CD4-positive, alpha-beta T cell treated with Interleukin-15 for 1 hour (primary cell): ENCODE measurements at places on chromosomes 7 and 10.

DNA sequence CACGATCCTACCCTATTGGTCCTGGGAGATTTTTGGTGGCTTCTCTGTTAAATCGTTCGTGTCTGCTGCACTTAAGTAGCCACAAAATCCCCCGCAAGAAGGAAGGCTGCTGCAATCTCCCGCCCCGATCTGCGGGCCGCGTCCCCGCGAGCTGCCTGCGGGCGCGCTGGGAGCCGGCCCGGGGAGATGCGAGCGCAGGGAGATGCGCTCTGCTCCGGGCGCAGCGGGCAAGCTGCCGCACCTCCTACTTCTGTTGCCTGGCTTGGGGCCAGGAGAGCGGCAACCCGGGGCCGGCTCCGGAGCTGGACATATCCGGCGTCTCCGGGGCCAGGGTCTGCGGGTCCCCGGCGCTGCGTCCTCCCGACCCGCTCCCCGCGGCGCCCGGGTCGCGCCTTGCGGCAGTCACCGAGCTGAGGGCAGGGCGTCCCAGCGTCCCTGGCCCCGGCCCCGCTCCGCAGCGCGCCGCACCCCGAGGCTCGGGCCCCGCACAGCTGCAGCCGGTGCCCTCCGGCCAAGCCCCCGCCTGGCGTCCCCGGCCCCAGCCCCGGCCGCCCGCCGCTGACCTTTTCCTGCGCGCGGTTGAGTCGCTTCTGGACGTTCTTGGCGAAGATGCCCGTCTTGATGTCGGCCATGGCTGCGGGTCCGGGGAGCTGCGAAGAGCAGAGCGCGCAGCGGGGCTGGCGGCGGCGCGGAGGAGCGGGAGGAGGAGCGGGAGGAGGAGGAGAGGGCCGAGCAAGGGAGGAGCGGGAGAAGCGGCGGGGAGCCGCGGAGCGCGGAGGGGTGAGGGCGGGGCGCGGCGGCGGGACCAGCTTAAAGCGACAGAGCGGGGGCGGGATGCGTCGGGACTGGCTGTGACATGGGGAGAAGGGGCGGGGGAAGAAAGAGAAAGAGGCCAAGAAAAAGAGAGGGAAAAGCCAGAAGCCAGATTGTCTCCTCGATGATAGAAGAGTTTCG lies at the start of gene AMPH:
Gene AMPH, minus strand, starts transcription at position 654 of the 954 bp plus-strand sequence. Its CDS starts 22 bp downstream, at position 632.
- no peak for DNase-seq

DNA sequence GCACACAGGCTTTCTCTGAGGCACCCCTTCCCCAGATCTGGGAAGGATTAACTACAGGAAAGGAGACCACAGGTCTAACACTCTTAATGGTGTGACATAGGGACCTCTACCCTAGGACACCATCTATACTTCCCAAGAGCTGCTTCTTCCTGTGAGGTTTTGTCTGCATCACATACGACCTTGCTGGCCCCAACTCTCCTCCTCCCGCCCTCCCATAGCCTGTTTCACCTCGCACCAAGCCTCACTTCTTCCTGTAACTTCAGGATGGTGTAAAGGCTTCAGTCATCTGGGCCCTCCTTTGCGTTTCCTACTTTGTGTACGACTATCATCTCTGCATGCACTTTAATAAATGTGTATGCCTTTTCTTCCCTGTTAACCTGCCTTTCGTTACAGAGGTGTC lies 274.3 kb downstream of the KLF6 start:
- DNase-seq: no peak

DNA sequence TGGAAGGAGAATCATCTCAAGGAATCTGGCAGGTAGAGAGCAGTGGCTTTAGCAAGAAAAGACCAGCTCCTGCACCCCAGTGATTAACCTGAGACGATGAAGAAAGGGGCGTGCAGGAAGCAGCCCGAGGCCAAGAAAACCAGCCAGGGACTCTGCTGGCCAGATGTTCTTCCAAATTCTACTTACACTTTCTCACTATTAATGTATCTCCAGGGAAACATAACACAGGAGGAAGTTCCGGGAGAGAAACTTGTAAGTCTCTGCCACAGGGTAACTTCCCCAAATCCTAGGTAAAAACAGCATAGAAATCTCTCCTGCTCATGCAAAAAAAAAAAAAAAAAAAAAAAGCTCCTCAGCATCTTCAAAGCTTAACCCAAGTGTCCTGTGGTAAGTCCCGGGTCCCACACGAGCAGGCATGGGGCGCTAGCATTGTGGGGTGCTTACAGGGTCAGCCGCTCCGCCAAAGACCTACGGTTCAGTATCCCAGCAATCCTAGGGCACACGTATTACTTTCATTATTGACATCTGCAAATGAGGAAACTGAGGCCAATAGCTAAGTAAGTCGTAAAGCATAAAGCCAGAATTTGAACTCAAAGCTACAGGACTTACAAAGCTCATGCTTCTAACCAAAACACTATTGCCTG lies 97.2 kb upstream of the GNA12 start:
- DNase-seq: no peak

DNA sequence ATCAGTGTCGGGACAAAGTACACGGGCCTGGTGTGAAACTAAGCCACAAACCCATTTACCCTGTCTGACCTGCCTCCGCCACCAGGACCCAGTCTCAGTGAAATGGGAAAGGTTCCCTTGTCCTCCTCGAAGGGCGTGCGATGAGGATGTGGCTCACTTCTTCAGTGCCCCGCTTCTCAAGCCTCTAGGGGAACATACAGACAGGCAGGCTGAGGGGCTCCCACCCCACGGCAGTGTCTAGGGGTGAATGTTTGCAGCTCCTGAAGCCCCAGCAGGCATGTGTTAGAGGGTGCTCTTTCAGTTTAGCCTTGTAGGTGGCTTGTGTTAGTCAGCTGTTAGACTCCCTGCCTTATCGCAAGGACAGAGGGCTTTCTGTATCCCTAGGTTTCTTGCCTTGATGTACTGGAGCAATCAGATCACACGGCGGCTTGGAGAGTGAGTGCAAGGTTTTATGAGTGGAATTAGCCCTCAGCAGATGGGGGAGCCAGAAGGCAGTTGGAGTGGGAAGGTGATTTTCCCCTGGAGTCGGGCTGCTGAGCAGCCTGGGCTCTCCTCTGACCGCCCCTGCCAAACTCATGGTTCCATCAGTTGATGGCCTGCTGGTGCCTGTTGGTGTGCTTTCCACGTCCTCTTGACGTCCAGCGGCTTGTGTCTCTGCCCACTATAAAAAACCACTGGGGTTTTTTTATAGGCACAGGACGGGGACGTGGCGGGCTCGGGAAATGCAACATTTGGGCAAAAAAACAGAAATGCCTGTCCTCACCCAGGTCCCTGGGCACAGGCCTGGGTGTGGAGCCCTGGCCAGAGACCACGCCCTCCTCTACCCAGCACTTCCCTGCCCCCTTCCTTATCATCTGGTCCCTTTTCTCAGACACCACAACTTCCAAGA lies 759 bp downstream of the NUDT1 start:
- DNase-seq: no peak

- DNase-seq: no peak
These were observed 56.8 kb downstream of the SEMA3A start for GRCh38 chr7:84137812-84138211.

GRCh38 chr10:75446508-75446907 lies 15.1 kb downstream of the LRMDA start:
- DNase-seq: no peak

DNA sequence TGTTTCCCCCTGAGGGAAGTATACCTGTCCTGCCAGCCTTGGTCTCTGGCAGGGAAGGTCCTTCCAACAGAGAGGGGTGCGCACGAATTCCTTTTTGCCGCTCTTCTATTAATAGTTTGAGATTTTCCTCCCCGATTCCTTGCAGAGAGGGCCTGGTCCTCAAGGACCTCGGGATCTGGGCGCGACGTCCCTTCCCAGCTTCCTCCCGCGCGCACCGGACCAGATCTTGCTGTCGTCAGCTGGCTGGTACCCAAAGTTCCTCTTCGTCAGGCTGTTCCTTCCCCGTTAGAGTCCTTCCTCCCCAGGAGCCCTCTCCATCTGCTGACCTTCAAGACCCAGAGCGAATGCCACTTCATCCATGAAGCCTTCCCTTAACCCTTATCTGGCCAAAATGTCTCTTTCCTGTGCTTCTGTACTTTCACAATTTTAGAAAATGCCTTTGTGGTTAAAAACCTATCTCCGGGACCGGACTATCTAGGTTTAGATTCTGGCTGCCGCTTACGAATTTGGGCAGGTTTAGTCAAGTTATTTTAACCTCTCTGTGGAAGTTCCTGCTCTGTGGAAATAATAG lies 851 bp upstream of the GOT1 start:
- DNase-seq: peak; percentile 36

DNA sequence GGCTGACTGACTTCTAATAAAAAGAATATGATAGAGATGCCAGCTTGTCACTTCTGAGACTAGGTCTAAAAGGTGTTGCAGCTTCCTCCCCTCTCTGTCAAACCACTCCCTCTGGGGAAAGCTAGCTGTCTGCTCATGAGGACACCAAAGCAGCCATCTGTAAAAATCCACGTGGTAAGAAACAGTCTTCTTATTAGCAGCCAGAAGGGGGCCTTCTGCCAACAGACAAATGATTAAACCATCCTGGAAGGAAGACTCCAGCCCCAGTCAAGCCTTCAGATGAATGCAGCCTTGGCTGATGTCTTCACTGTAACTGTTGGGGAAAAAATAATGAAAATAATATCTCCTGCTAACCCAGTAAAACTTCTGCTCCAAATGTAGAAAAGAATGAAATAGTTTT lies 41.9 kb upstream of the DAGLB start:
- no peak for DNase-seq

GRCh38 chr10:58723966-58724365 lies 211.3 kb downstream of the BICC1 start:
- no peak for DNase-seq

GRCh38 chr10:122292376-122292775 lies 21.3 kb downstream of the BTBD16 start:
- no peak for DNase-seq

GRCh38 chr7:40057292-40057691 lies 77.1 kb downstream of the MPLKIP start:
- DNase-seq: no peak

DNA sequence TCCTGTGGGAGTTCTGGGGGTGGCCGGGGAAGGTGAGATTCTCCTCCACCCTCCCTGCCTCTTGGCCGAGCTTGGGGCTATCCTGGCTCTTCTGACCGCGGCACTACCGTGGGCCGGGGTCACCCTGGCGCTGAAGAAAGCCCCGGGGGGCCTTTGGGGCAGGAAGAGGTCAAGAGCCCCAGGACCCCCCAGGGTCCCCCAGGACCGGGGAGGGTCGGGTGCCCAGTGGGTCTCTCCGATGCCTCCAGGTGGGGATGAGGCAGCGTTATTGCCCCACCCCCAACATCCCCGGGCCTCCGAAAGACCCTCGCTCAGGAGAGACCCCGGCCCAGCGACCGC lies 439 bp upstream of the KNDC1 start:
- no peak for DNase-seq

GRCh38 chr10:34045571-34046190 lies 711.2 kb upstream of the NRP1 start:
- no peak for DNase-seq

- DNase-seq: no peak
These were observed 107.6 kb upstream of the PRSS58 start for GRCh38 chr7:142365410-142365842.

- no peak for DNase-seq
These were observed 327.3 kb downstream of the HTR7 start for GRCh38 chr10:90530521-90530920.

DNA sequence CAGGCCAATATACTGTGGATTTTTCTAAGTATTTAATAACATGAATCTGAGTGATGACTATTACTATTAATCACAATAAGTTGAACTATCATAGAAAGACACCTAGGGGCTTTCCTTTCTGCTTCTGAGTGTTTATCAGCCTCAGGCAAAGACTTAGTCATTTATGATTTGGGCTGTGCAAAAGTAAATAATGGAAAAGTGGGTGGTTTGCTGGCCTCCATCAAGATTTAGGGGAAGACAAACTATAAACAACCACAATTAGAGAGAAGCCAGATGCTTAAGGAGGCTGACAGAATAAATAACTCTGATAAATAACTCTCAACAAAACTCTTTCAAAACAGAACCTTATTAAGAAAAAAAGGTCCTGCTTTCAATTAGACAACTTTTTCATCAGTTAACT lies 64.7 kb downstream of the MACC1 start:
- DNase-seq: no peak

- DNase-seq: no peak
These were observed 27.2 kb upstream of the PFKFB3 start for GRCh38 chr10:6175329-6176055.
